GM23248 (cell line): ENCODE measurements at places on chromosomes 12 and 14. TPM values are rescaled to one million over a fixed set of nuclear protein-coding genes. Genes with fewer than 3 reads are reported as not detected.

GRCh38 chr12:106046301-106046846 lies 92.4 kb downstream of the NUAK1 start:
- no peak for DNase-seq

DNA sequence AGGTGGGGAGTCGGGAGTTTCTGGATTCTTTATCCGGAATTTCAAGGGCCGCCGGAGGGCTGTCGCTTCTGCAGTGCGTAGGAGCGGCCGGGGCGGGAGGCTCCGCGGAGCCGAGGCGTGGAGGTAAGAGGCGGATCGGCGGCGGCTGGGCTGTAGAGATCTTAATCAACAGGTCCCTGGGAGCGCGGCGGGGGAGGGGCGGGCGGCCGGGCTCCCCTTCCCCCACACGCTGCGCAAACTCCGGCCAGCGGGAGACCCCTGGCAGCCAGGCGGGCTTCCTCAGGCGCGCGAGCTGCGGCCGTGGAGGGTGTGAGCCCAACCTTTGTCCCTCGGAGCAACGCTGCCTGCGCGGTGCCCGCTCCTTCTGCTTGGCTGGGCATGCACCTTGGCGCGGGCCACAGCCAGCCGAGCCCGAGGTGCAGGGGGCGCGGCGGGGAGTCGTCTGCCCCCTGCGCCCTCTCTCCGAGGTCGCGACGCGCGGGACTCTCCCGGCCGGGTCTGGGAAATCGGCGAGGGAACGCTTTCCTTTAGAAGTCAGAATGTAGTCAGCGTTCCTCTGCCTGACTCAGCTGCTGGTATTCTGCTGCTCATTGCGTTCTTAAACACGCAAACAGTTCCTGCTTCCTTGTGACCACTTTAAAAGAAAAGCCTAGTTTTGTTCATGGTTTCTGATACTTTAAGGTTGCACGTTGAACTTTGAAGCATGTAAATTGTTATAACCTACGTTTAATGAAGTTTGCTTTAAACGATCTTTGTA lies at the start of gene PALS1:
Gene PALS1, plus strand, starts transcription at position 25 of the 757 bp plus-strand sequence. CDS start 37,736 bp downstream, outside the sequence.
- DNase-seq, result peak; percentile 94

DNA sequence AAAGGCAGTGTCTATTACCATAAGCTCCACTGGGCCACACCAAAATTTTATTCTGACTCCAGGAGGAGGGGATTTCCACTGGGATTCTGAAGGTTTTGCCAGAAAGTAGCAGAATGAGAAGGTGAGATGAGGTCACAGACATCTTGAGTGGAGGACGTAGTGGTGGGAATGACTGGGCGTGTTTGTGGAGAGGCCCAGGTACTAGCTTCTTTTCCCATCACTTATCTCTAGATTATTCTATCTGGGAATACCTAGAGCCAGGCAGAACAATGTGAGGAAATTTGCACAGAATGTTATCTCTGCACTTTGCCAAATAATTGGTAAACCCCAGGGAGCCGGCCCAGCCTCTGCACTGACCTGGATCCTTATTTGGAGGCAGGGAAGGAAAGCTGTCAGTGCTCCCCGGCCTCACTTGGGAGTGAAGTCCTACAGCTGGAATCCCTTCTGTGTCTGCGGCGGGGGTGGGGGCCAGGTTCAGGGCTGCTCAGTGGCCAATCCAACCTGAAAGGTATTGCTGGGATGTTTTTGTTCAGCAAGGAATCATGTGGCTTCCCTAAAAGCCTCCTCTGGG lies 129.4 kb downstream of the C12orf75 start:
- DNase-seq, result no peak

DNA sequence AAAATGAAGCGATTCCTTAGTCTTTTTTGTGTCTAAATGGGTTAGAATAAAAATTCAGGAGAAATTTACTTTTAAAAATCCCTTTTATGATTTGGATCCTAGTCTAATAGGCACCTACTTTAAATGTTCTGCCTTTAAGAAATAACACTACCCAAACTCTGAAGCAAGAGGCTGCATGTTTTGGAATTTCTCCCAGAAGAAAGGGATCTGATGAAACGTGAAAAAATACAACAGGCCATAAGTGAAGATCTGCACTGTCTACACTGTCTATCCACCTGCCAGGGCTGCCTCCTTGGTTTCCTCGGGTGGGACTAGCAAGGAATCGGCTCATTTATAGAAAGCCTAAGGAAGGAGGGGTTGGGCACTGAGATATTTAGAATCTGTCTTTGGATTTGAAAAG lies 22.1 kb downstream of the ACVR1B start:
- DNase-seq, result peak; percentile 70

- DNase-seq, result no peak
Measured at GRCh38 chr12:100399095-100399494, 42.2 kb downstream of the SLC17A8 start.

The DAAM1 gene
- 17.5 and 25.3 TPM in 2 replicates for total RNA-seq

The INSM2 gene
- total RNA-seq, result not detected in 2 replicates

DNA sequence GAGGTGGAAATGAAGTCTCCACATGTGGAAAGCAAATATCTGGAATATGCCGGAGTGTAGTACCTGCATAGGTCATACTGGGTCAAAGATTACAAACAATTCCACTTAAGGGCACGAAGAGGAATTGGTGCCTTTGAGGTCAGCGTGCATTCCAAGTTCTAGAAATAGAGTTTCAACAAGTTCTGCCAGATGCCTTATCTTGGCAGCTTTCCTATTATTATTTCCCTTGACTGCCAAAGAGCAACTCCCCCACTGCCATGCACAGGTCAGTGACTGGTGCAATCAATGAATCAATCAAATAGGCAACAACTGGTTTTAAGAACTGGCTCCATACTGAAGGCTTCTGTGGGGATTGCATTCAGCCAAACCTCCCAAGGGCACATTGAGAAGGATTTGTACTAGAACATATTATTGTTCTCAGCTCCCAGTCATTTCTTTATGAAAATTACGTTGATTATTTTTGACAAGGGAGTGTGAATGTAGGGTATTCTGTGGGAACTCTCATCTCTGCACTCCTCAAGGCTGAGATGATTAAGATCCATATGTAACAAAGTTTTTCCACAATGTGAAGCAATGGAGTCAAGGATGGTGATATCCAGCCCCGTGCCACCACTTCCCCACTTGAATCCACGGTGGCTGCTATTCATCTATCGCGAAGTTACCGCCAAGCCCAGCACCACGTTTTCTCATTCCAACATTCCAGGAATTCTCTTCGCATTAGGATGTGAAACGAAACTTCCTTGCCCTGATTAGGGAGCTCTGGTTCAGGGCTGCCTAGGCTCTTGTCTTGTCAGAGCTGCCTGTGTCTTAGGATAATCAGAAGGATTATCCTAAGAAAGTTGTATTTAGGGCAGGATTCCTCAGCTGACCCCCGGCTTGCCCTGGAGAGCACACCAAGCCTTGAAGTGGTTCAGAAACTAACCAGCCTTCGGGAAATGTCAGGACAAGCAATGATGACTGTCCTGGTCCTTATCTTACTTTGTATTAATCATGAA lies 115.1 kb upstream of the PCED1B start:
- DNase-seq, result peak; percentile 69

- peak; percentile 48 for DNase-seq
Measured at GRCh38 chr14:69034612-69035262, 55.6 kb upstream of the ACTN1 start.

GRCh38 chr14:23464700-23465099 lies 4.8 kb upstream of the NGDN start:
- DNase-seq, result no peak

GRCh38 chr12:77104792-77105191 lies 39.4 kb upstream of the E2F7 start:
- peak; percentile 76 for DNase-seq

The RAD51B gene
- 4.0 and 7.7 TPM in 2 replicates for total RNA-seq

GRCh38 chr14:99159341-99160340 lies 112.4 kb downstream of the BCL11B start:
- DNase-seq, result no peak

- DNase-seq, result peak; percentile 55
Measured at GRCh38 chr14:25056688-25057078, 6.7 kb upstream of the STXBP6 start.

DNA sequence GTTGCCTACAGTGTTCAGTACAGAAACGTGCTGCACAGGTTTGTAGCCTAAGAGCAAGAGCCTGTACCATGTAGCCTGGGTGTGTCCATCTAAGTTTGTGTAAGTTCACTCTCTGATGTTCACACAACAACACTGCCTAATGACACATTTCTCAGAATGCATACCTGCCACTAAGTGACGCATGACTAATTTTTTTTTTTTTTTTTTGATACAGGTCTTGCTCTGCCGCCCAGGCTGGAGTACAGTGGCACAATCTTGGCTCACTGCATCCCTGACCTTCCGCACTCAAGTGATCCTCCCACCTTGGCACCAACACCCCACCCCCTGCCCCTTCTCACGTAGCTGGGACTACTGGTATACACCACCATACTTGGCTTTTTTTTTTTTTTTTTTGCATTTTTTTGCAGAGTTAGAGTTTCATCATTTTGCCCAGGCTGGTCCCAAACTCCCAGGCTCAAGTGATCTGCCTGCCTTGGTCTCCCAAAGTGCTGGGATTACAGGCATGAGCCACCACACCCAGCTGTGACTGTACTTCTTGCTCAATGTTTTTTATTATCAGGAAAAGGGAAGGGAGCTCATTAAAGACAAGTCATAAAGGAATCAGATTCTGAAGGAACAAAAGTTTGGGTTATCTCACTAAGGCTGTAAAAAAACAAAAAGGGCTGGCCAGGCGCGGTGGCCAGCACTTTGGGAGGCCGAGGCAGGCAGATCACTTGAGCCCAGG lies 10.0 kb upstream of the CDC42BPB start:
- DNase-seq, result peak; percentile 83

DNA sequence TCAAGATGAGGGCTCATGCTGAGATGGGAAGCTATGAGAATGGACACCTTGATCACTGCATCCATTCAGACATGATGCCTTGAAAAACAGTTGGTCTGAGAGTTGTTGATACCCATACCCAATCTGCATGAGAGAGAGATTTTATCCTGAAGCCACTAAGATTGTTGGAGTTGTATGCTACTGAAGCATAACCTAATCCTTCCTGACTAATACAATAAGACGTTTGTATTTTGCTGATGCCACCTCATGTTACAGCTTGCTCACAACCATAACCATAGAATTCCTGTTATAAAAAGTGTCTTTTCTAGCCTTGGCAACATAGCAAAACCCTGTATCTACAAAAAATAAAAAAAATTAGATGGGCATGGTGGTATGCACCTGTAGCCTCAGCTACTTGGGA lies 12.7 kb upstream of the SERPINA1 start:
- DNase-seq, result peak; percentile 70

GRCh38 chr14:22433069-22433468 lies 156.0 kb downstream of the DAD1 start:
- DNase-seq, result no peak

GRCh38 chr14:50714450-50715073 lies 46.5 kb upstream of the SAV1 start:
- DNase-seq, result peak; percentile 60

The NANOG gene
- total RNA-seq, result 0.13 TPM in 1 of 2 replicates, not detected in the other

DNA sequence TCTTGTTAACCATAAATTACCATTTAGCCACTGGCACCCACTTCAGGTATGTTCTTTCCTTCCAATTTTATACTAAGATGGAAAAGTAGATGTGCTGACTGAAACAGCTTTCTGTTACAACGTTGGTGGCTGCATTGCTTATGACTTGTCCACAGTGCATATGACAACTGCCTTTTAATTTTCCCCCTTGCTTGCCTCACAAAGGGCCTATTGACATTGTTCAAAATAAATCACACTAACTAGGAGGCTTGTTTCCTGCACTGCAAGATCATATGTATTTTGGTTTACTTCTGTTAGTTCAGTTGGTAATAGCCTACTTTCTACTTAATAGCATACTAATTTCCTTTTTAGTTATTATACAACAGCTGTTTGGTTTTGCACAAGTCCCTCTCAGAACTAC lies 55.4 kb downstream of the SCAF11 start:
- DNase-seq, result no peak

DNA sequence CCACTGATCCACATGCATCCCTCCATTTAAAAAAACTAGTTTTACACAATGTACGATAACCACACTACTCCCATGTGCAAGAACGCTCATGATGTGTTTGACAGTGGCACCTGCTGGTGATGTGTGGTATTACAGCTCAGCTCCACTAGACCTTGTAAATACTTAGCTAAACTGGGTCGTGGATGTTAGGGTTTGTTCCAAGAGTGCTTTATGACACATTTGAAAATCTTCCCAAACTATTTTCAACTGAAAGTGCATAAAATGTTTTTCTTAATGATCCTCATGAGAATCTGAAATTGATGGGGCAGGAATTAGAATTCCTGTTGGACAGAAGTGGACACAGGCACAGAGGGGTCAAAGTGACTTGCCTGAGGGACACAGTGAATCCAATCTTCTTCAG lies 99.2 kb downstream of the SCARB1 start:
- DNase-seq, result peak; percentile 66

DNA sequence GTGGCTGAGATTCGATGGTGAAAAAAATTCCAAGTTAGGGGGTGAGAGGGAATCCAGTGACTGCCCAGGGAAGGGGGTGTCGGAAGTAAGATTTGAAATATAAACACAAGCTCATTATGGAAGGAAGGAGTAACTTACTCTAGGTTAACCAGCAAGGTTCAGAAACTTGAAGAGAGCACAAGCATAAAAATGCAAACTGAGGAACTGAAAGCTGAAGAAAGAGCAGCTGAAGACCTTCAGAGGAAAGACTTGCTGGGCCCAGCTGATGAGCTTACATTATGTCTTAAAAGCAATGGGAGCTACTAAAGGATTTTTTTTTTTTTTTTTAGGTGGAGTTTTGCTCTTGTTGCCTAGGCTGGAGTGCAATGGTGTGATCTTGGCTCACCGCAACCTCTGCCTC lies 189.7 kb upstream of the GRIN2B start:
- no peak for DNase-seq

- DNase-seq, result peak; percentile 12
Measured at GRCh38 chr14:92866181-92866752, 56.7 kb upstream of the CHGA start.

DNA sequence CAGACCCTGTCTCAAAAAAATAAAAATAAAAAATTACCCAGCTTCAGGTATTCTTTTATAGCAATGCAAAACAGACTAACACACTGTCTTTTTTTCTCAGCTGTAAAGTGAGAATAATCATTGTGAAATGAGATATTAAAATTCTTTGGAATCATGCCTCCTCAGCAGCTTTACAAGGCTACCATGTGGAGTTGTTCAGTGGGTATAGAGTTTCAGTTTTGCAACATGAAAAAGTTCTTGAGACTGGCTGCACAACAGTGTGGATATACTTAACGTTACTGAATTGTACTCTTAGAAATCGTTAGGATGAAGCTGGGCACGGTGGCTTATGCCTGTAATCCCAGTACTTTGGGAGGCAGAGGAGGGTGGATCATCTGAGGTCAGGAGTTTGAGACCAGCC lies 15.7 kb upstream of the MAPKAPK5 start:
- peak; percentile 3 for DNase-seq

DNA sequence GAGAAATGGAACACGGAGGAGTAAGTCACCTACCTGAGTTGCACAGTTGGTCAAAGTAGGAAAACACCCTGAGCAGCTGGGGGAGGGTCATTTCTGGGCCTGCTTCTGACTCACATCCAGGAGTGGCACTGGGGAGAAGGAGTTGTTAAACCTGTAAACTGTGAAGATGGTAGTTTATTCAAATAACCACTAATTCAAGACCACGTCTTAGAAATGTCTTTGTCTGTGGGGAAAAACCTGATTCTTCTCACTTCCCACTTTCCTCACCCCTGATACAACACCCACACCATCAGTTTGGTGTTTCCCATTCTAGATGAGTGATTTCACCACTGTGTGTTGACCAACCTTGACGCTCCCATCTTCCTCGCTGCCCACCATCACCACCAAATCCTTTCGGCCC lies 207.1 kb downstream of the ANO4 start:
- DNase-seq, result no peak
